GM19239 (cell line): ENCODE measurements at places on chromosomes 5 and 9.

- DNase-seq = no peak
These were observed 362.4 kb upstream of the ACTBL2 start for GRCh38 chr5:57845025-57845424.

DNA sequence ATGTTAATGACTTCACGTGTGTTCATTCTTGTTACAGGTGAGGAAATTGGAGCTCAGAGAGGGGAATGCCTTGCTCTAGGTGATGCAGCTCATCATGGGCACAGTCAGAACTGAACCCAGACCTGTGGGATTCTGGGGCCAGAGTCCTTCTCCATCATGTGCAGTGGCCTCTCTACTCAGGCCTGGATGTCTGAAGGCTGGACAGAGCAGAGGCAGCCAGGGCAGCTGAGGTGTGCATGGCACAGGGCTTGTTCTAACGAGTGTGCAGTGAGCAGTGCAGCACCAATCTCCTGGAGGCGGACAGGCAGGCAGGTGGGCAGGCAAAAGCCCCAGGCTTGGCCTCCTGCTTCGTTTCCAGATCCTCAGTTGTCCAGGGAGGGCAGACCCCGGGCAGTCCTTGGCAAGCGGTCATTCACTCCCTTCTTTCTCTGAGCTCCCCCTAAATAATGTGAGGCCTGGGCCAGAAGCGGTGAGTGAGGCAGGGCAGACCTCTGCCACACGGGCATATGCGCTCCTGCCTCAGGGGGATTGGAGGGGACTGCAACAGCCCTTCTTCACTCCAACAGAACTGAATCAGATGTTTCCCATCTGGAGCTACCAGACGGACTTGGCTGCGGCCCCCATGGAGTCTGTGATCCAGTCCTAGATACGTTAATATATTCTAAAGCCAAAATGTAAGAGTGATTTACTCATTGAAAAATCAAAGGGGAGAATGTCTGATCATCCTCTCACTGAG is 68.7 kb upstream of the FSTL4 start:
- DNase-seq = no peak

DNA sequence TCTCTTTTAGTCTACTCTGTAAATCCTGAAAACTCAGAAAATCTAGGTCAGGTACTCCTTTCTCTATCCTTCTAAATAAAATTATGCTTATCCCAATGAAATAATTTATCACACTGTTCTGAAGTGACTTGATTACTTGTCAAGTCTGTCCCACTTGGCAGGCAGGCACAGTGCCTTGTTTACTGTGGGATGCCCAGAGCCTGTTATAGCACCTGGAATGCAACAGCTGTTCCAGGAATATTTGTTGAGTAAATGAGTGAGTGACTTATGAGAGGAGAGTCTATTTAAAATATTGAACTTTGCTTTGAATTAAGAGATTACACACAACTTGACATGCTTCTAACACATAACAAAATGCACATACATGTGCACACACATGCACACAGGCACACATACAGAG is 130.0 kb downstream of the MPDZ start:
- no peak for DNase-seq

DNA sequence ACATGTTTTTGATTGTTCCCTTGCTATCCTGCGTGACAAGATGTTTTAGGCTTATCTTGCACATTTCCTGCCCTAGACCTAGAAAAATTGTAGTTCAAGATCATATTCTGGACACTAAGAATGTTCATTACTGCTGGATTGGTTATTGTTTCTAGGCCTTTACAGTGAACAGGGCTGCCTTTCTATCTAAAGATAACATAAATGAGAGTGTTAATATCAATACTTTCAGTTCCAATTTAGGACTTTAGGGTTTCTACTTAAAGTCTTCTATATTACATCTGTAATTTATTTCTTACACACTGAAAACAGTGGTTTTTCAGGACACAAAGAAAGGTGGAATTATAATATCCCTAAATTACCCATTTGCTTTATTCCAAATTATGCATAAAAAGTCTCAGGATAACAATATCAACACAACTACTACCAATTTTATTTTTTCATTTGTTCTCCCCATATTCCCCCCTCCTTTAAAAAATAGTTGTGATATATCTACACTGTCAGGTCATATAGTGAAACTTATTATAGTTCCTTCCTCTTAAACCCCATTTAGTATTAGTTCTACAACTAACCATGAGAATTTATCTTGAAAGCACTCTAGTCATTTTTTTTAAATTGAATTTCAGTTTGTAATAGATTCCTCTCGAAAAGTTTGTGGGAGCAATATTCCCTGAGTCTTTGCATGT is 293.9 kb upstream of the RIOK2 start:
- DNase-seq = no peak

DNA sequence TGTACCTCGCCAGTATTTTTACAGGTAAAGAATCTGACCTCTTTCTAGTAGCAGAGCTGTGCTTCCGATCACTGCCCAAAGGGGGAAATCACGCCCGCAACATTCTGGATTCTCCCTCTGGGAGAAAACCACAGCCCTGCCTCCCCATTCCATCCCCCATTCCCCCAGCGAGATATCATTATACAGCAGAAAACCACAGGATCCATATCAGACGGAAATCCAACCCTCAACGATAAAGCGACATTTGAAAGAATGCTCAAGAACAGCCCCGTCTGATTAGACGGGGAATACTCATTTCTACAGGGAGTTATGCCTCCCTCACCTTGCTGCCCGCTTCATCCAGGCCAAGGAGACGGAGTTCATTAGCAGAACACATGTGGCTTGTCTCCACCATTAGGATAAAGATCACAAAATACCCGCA is 172.8 kb downstream of the COL23A1 start:
- DNase-seq = no peak

- DNase-seq = no peak
These were observed 478.7 kb downstream of the PRR16 start for GRCh38 chr5:120942596-120943350.

- DNase-seq = no peak
These were observed 45.1 kb upstream of the HMGCS1 start for GRCh38 chr5:43358301-43358700.

- no peak for DNase-seq
These were observed 6.3 kb downstream of the RBM27 start for GRCh38 chr5:146209714-146210113.

DNA sequence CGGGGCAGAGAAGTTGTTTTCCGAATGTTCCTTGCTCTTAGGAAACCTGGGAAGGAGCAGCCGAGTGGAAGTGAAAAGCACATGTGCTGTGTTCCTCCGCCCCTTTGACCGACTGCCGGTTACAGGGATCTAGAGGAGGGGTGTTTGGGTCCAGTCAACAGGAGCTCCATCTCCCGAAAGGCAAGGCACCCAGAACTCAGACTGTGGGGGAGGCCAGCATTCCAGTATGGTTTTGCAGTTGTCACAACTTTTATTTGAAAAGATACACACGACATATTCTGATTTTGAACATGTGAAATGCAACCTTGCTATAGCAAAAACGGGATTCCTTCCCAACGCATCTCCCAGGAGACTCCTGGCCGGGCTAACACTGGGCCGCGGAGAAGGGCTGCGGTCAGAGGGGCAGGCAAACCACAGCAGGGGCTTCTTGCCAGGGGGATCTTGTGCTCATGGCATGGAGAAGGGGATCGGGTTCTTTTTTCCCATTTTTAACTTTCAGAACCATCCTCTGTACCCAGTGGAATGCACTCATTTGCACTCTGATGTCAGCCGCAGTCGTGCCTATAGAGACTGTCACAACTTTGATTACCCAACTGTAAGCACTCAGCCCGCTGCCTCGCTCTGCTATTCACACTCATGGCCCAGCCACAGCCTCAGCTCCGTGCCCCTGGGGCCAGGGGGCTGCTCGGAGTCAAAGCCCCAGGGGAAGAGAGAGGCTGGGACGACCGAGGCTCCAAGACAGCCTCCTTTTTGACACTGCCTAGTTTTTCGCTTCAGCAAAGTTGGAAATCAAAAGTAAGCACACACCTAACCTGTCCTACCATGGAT is 3.9 kb downstream of the QRFP start:
- no peak for DNase-seq

DNA sequence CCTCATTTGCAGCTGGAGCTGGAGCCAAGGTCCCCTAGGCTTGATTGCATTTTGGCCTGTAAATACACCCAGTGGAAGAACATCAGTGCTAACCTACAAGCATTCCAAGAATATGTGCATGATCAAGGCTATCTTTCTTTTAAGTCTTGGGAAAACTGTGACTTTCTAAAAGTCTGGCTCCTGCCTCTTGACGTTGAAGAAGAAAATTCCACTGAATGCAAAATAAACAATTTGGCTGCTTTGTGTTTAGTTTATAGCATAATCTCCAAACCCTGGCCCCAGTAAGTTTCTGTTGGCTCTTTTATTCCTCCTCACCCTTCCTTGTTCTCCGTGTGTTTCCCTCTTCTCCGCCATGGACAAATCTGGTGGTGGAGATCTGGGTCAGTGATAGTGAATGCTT is 109.3 kb upstream of the TLE1 start:
- no peak for DNase-seq

DNA sequence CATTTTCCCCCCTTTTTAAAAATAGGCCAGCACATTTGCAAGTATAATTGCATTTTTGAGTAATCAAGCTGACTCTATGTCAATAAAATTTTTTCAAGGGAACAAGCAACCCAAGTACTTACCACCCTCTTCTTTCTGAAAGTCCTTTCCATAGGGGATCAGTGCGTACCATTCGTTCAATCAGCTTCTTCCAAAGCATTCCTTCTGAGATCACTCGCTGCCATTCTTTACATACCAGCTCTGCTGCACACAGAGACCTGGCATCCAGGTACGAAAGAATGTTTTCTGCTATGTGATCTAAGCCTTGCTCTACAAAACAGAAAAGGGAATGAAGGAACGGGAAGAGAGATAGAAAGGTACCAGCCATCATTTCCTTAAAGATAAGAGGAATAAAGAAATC is 106.6 kb downstream of the FBXW11 start:
- no peak for DNase-seq

DNA sequence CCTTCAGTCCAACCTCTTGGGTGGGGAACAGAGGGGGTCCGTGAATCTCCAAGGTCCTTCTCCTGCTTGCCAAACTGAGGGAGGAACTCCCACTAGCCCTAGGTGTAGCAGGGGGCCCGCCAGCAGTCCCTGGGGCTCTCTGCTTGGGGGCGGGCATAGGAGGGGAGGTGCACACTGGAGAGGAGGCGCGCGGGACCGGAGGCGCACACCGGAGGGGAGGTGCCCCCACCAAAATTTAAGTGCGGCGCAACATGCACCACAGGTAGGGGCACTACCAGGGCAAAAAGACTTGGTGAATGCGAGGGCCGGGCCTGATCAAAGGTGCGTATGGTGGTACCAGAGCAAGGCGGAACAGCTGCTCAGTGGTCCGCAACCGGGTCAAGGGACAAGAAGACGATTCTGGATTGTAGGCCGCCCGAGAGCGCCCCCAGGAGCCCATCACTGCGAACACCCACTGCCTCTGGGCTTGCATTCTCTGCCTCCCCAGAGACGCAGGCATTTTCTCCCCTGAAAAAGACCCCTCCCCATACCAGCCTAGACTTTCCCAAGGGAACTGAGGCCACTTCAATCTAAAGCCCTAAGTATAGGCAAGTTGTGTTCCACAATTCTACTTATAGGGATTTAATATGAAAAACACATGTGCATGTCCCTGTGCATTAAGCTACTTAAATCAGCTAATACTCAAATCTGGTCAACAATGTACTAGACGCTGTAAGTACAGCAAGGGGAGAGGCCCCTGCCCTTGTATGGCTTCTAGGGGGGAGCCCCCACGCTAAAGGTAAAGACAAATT is 50.6 kb downstream of the TGFBI start:
- DNase-seq = no peak

DNA sequence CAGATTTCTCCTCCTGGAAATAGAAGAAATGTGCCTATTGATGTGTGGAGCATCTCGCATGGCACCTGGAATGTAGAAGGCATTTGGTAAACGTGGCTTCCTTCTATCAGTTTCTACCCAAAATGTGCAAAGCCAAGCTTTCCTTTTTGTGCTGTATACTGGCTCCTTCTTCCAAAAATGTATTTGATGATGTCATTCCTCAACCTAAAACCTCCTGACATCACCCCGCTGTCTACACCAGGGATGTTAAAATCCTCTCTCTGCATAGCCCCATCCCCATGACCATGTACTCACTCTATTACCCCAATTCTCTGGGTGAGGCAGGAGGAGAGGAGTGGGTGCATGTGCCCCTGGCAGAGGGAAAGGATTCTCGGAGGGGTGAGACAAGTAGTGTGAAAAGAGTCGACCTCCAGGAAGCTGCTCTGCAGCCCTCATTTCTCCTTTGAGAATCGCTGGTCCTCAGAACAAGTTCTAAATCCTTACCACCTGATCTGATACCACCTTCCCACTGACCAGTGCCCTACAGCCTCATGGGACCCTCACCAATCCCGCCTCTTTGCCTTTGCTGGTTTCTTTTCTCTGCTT is 11.7 kb upstream of the MED10 start:
- no peak for DNase-seq

- no peak for DNase-seq
These were observed 222.1 kb downstream of the ROR2 start for GRCh38 chr9:91727972-91728371.

DNA sequence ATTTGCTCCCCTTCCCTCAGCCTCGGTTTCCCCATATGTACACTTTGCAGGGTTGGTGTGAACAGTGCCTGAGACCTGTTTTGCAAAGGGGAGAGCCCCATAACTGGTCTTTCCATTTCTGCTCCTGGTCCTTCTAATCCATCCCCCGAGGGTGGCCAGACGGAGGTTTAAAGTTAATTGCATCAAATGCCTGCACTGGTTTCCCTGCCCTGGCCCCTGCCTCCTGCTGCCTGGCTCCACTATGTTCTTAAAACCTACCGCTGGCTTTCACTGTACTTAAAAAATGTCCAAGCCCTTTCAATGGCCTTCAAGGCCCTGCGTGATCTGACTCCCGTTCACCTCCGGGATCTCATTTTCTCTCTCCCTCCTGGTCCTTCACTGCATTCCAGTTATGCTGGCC is 183.0 kb downstream of the RGS3 start:
- DNase-seq = no peak

- DNase-seq = no peak
These were observed 107.8 kb downstream of the SMIM23 start for GRCh38 chr5:171893290-171893886.

GRCh38 chr5:54457094-54457862 is 1.8 kb downstream of the HSPB3 start:
- no peak for DNase-seq

DNA sequence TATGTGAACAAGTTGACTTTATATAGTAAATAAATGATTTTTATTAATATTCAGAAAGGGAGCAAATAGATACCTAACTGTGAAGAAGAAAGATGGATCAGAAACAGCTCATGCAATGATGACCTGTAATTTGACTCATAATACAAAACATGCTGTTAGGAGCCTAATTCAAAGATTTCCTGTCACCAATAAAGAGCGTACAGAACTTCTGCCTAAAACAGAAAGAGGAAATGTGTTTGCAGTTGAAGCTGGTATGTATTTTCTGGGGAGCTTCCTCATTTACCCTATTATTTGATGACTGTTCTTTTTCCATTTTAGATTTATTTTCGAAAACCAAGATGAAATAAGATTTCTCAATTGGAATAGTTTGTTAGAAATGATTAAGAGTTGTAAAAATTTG is 11.4 kb downstream of the YTHDC2 start:
- DNase-seq = no peak

GRCh38 chr9:134677743-134678142 is 36.1 kb downstream of the COL5A1 start:
- no peak for DNase-seq
